CD4-positive, alpha-beta memory T cell (primary cell): ENCODE measurements at places on chromosomes 16 and 17. TPM values are rescaled to one million over a fixed set of nuclear protein-coding genes. Genes with fewer than 3 reads are reported as not detected.

The KIF2B gene
- total RNA-seq, result not detected

The TPSG1 gene
- total RNA-seq, result not detected

GRCh38 chr16:49120631-49121030, 161.0 kb downstream of the CBLN1 start:
- H3K4me1 ChIP-seq, result no peaks in the 10 kb centered on the region
- DNase-seq, result no peak
- no peak overlapping the region for H3K27ac ChIP-seq
- no peaks in the 10 kb centered on the region for H3K36me3 ChIP-seq
- no peaks in the 10 kb centered on the region for H3K27me3 ChIP-seq
- H3K4me3 ChIP-seq, result no peak overlapping the region

GRCh38 chr17:29682987-29683386, 60.3 kb upstream of the CORO6 start:
- no peak overlapping the region for H3K27ac ChIP-seq
- peaks cover 8% of the 10 kb centered on the region for H3K4me1 ChIP-seq
- H3K36me3 ChIP-seq, result peaks cover 12% of the 10 kb centered on the region
- DNase-seq, result no peak
- H3K4me3 ChIP-seq, result no peak overlapping the region

DNA sequence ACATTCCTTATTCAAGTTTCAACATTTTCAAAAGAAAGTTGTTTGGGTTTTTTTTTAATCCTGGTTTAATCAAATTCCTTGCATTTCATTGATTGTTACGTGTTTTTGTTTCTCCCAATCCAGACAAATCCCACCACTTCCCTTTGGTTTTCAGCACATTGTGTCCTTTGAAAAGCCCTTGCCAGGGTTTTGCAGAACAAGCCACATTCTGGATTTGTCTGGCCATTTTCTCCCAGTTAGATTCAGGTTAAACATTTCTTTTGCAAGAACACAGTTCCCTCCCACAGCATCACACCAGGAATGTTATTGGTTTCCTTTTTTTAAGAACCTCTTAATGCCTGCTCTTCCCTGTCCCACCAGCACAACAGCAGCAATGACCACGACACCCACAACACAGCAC, 278.0 kb upstream of the SALL1 start:
- H3K27me3 ChIP-seq, result no peaks in the 10 kb centered on the region
- no peak overlapping the region for H3K4me3 ChIP-seq
- H3K36me3 ChIP-seq, result no peaks in the 10 kb centered on the region
- DNase-seq, result no peak
- no peaks in the 10 kb centered on the region for H3K4me1 ChIP-seq
- H3K27ac ChIP-seq, result no peak overlapping the region

DNA sequence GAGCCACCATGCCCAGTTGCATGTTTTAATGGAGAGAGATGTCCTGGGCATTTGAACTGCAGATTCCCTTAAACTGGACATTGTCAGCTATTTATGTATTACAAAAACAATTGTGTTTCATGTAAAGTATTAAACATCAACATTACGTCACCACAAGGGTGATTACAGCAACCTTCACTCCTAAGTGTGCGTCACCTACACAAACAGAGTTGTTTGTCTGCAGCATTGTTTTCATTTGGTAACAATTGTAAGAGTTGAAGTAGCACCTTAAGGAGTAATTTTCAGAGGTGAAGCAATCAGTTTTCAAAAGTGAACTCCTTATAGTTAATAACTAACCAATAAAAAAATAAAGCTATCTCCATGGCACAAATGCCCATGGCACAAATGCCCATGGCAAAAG, 271.4 kb downstream of the IRX3 start:
- DNase-seq, result no peak
- H3K4me3 ChIP-seq, result no peak overlapping the region
- no peaks in the 10 kb centered on the region for H3K27me3 ChIP-seq
- H3K36me3 ChIP-seq, result no peaks in the 10 kb centered on the region
- no peaks in the 10 kb centered on the region for H3K4me1 ChIP-seq

GRCh38 chr16:49592546-49593423, 219.2 kb downstream of the C16orf78 start:
- H3K4me1 ChIP-seq, result no peaks in the 10 kb centered on the region
- H3K27me3 ChIP-seq, result no peaks in the 10 kb centered on the region
- H3K4me3 ChIP-seq, result no peak overlapping the region
- no peak overlapping the region for H3K27ac ChIP-seq

DNA sequence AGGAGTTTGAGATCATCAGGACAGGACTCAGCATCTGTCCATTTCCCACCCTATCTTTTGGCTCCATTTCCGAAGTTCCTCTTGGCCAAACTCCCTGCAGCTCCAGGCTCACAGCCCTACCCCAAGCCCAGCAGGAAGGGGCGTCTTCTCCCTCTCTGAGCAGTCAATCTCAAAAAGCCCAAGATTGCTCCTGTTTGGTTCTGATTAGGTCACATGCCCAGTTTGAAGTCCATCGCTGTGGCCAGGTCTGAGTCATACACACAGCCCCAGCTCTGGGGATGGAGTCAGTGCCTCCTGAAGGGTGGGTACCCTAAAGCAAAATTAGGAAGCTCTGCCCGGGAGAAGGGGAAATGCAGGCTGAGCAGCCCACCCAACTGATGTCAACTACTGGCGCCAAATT, 23.9 kb downstream of the SNX20 start:
- no peaks in the 10 kb centered on the region for H3K4me1 ChIP-seq
- no peak overlapping the region for H3K4me3 ChIP-seq
- H3K27ac ChIP-seq, result no peak overlapping the region
- H3K27me3 ChIP-seq, result no peaks in the 10 kb centered on the region

- no peak overlapping the region for H3K4me3 ChIP-seq
- no peak overlapping the region for H3K27ac ChIP-seq
- no peaks in the 10 kb centered on the region for H3K27me3 ChIP-seq
- H3K4me1 ChIP-seq, result peaks cover 40% of the 10 kb centered on the region
- no peak for DNase-seq
- no peaks in the 10 kb centered on the region for H3K36me3 ChIP-seq
Observed at GRCh38 chr16:25114121-25114520, 2.6 kb downstream of the LCMT1 start.
